ENCODE measurements at places on chromosomes 3 and 15.

GRCh38 chr3:24999357-24999756 lies 428.7 kb upstream of the RARB start:
- no peak for DNase-seq

GRCh38 chr3:157931517-157931916 lies 174.7 kb downstream of the SHOX2 start:
- no peak for DNase-seq

DNA sequence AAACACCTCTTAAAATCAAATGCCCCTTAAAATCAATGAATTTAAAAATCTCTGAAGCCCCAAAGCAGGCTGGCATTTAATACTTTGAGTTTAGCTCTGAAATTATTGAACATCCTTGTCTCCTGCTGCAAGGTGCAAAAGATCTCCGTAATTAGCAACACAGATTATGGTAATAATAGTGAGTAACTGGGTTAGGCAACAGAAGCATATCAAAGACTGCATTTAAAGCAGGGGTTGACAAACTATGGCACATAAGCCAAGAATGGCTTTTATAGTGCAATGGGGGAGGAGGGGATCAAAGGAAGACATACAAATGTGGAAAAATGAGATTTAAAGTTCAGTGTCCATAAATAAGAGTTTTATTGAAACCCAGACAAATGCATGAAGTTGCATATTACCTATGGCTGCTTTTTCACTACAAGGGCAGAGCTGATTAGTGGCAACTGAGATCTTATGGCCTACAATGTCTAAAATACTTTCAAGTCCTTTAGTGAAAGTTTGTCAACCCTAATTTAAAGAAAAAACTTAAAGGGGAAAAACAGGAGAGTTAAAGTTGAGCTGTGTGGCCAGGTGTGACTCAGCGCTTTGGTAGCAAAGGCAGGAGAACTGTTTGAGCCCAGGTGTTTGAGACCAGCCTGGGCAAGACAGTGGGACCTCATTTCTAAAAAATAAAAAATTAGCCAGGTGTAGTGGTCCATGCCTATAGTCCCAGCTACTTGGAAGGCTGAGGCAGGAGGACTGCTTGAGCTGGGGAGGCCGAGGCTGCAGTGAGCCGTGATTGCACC lies 157.6 kb downstream of the TBL1XR1 start:
- no peak for DNase-seq

DNA sequence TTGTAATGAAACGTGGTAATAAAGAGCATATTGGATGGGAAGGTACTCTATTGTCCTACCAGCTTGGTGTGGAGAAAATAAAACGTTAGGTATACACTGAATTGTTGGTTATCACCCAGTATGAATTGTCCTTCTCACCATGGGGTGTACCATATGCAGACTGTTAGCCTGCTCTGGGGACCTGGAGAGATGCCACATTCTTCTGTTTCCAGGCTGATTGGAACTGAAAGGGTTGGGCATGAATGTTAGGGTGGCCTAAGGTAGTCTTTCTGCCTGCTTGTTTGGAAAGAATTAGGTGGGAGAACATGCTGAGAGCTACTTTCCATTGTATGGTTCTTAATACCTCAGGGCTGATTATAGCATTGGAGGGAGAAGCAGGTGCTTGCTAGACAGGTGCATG lies 340.6 kb downstream of the PTPRG start:
- no peak for DNase-seq

- no peak for DNase-seq
These were observed 3.6 kb downstream of the EHHADH start for GRCh38 chr3:185250247-185250646.

- peak; percentile 53 for DNase-seq
These were observed 44.8 kb upstream of the RNU6-1 start for GRCh38 chr15:67884514-67885174.

DNA sequence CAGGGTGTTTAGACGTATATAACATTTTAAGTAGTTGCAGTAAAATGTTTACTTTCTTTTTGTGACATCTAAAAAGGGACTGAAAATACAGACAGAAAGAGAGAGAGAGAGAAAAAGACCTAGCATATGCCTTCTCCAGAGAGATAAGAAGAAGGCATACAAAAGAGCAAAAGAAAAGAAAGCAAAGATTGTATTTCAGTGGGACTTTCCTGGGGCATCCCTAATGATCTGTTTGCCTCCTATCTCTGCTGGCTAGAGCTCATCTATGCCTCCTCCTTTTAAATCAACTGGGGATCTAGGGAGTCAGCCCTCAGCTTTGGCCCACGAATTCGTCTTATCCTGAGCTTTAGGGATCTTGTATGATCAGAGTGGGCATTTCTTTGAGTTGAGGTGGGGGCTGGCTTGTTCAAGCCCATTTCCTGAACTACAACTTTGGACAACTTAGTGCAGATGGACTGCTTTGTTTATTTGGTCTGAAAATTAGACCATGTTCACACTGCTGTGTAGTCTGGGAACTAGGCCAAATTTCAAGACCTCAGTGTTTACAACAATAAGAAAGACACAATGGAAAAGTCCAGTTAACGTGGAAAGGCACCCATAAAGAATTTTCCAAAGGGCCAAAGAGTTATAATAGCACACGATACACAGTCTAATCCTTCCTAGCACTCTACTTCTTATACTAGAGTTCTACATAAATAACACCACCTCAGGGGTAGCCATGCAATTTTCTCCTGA lies 61.0 kb downstream of the ATP8B4 start:
- DNase-seq, result no peak

All from activated naive CD4-positive, alpha-beta T cell treated with Interleukin-2 at 50 U/mL for 16 hours (primary cell).